ENCODE measurements at places on chromosomes 3 and 15.

GRCh38 chr15:33378866-33379480 lies 68.2 kb downstream of the RYR3 start:
- DNase-seq = no peak

DNA sequence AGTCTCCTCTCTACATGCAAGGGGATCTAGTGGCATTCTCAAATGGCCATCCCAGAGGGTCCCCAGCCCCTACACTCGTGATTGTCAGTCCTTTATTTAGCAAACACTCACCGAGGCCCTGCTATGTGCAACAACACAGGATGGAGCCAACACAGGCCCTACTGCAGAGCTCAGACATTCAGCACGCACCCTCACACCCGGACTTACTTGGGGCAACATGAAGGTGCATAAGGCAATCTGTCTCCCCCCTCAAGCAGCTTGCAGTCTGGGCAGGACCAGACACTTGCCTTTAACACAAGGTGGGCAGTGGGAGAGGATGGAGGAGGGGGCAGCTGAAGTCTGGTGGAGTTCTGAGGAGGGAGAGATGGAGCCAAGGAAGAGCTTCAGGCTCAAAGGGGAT lies 258.4 kb downstream of the XXYLT1 start:
- no peak for DNase-seq

- DNase-seq = no peak
Observed at GRCh38 chr3:172550347-172550943, 27.2 kb upstream of the TNFSF10 start.

- DNase-seq = no peak
Observed at GRCh38 chr3:156558389-156558788, 3.5 kb upstream of the SSR3 start.
